ENCODE measurements at places on chromosomes 12 and 14.

GRCh38 chr12:105378911-105379310, 48.4 kb downstream of the C12orf75 start:
- DNase-seq = no peak

DNA sequence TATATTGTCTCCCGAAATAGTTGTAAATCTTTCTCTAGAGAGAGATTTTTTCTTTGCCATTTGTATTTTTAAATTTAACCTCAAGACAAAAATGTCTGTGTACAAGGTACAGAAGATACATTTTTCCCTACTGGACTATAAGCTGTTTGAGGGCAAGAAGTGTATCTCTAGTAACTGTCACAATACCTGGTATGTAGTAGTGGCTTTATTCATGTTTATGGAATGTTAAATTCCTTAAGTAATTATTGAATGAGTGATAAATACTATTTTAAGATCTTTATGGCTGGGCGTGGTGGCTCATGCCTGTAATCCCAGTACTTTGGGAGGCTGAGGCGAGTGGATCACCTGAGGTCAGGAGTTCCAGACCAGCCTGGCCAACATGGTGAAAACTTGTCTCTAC, 24.4 kb upstream of the CDK17 start:
- no peak for DNase-seq

DNA sequence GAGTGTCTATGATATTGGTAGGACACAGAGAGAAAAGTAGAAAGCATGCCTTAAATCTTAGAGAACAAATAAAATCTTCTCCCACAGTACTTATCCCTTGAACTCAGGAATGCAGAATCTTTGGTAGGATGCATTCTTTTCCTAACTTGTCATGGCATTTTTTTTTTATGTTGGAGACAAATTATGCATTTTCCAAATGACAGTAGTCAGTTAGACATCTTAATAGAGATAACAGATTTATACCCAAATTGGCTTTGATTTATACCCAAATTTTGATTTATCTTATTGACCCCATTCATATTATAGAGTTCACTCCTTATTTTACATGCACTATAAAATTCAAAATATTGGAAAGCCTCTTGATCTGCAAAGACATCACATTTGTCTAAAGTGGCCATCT, 132.9 kb downstream of the CNTN1 start:
- no peak for DNase-seq

GRCh38 chr12:96150442-96150841, 43.7 kb upstream of the ELK3 start:
- no peak for DNase-seq

- DNase-seq = no peak
Measured at GRCh38 chr12:112270673-112271072, 111.6 kb downstream of the HECTD4 start.

DNA sequence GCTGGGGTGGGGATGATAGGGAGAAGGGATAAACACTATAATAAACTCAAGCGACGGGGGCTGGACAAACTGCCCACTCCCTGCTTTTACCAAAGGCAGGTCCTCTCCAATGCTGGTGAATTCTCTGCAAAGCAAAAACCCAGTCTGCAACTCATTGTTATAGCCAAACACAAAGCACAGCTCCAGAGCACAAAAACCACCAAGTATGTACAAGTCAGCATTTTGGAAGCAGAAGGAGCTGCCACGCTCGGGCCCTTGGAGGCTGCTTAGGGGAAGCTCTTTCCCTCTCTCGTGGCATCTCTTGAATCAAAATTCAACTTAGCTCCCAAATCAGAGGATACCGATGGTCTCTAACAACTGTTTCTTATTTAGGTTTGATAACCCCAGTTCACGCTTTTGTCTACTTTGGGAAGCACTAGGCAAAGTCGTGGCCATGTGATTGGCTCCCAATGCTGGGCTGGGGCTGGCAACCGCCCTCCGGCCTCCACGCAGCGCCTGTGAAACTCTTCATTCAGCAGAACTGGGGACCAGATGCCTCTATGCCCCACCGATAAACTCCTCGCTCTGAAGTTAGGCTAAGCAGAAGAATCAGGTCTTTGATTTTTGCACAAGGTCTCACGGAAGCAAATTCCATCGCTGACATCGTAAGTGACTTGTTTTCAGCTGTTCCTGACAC, 158.5 kb upstream of the FOXN3 start:
- no peak for DNase-seq

DNA sequence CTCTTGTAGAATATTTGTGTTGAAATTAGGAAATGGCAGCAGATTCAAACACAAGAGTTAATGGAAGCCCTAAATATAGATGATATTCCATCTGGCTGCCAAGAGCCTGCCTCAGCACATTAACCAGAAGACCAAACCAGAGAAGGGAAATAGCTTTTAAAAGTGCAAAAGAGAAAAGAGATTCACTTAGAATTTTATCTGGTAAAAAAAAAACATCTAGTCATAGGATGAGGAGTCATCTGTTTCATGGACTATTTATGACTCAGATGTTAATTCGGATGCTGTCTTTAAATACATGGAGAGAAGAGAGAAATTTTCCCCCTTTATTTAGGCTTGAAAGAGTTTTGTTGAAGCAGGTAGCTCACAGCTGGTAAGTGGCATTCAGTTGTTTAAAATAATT, 201.6 kb upstream of the NUDT4 start:
- no peak for DNase-seq

DNA sequence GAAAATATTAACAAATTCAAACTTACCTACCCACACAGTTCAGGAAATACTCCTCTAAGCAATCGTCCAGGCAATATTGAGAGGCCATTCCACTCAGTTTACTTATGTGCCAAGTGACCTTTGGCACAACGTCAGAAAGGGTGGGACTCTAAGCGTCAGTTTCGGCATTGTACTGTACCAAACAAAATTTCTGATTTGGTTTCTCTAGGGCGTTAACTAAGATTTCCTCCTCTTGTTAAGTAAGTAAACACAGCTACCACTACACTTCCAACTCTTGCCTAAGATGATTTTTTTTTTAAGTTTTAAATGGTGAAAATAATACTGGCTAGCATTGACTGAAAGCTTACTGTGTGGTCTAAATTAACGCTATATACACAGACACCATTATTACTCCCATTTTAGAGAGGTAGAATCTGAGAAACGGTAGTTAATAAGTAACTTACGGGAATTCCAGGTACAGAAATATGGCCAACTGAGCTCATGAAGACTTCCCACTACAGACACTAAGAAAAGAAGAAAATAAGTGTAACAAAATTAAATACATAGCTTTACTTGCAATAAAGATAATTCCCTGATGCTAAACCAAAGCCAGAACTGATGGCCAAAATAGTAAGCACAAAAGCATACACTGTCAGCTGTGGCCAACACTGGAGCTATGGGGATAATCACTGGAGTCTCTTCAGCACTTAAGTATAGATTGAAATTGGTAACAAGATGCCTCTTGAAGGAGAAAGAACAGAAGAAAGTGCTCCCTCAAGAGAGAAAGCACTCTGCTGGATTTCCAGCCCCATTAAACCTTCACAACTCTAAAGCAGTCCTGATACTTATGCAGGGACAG, 76.1 kb downstream of the EPS8 start:
- DNase-seq = no peak

- no peak for DNase-seq
Measured at GRCh38 chr14:60206837-60207533, 41.8 kb upstream of the DHRS7 start.

DNA sequence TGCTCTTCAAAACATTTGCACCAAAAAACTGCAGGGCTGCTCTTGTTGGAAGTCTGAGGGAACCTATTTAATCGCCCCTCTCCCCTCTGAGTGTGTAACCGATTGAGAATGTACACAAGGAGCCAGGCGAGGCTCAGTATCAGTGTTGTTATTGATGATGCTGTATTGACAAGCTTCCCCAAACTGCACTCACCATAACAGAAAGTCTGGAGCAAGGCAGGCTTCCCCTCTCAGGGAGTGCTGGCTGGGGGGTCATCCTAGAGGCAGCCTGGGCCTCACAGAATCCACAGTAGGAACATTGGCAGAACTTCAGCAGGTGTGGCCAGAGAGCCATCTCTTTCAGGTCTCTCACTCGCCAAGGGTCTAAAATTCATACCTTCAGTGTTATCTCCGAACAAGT, 58.1 kb upstream of the TUNAR start:
- no peak for DNase-seq

DNA sequence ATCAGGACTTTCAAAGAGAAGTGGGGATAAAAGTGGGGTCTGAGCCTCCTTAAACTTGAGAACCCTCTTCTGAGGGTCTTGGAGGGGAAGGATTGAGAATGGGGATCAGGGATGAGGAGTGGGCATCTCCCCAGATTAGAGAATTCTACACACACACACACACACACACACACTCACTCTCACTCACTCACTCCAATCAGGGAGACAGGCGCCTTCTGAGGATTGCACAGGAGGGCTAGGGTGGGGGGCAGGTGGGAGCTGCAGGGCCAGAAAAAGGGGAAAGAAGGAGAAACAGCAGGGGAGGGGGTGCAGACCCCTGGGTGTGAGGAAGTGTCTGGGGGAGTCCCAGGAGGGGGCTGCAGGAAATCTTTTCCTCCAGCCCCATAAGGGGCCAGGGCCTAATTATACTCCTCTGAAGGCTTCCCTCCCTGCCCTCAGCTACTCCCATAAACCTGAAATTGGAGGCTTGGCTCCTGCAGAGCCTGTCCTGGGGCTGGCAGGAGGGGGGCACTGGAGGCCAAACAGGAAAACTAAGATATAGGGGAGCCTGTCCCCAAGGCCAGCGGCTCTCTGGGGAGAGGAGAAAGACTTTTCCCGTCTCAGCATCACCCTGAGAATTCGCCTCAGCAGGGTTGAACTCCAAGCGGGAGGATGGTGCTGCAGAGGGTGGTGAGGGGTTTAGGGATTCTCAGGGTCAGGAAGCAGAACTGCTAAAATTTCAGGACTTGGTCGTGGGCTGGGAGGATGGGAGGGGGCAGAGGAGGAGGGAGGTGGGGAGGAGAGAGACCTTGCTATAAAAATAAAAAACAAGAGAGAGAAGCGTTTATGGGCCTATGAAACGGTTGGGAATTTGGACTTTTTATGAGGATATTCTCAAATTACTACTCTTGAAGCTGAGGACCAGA, 1.6 kb downstream of the HOXC9 start:
- DNase-seq = no peak

- no peak for DNase-seq
Measured at GRCh38 chr14:58805605-58806409, 168.0 kb downstream of the DACT1 start.

DNA sequence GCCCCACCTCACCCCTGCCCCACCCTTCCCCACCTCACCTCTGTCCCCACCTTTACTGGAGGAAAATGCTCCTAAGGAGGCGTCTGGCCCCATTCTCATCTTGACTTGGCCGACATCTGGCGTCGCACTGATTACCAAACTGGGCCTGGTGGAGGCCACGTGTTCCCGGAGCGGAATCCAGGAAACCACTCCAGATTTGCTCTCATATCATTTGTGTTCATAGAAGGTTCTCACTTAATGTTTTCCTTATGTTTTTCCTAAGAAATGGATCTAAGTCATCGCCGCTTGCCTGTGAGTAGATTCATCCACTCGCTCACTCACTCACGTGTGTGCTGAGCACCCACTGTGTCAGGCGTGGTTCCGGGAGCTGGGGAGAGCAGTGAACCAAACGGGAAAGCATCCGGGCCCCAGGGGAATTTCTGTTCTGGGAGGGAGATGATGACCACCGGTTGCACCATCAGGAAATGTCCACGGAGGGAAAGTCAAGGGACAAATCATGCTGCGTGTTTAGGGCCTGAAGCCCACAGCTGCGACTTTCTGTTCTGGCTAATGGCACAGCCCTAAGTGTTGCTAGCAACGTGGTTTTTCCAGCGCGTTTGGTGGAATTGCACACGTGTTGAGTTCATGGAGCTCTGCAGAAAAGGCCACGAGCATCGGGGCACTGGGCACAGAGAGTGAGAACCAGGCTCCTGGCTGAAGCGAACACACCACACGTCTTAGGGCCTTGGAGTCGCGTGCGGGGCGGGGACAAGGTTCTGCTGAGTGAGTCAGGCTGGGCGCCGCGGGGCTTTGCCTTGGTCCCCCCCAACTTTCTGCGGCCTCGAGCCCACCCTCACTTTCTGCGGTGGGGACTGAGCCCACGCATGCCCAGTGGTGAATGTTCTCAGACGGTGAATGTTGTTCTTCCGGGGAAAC, 57.7 kb downstream of the ADGRD1 start:
- DNase-seq = no peak

DNA sequence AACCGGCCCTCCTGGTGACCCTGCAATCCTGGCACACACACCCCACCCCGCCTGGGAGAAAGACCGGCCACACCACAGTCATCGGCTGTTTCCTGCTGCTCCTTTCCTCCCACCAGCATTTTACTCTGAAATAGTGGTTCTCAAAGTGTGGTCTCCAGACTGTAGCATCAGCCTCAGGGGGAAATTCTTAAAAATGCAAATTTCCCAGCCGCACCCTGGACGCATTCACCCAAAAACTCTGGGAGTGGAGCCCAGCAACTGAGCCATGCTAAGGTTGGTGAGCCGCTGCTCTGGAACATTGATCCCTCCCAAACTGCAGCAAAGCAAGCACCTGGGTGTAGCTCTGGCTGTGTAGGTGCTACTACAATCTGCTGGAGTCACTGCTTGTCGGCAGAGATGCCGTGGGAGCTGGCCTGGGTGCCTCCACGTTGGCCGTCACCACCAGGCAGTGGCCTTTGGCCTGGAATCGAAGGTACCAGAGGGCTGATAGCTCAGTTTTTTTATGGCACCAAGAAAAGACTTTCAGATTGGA, 38.4 kb upstream of the BCL2L14 start:
- peak; percentile 32 for DNase-seq

- DNase-seq = no peak
Measured at GRCh38 chr14:73462048-73462715, 3.8 kb upstream of the NUMB start.

All from GM10248 (cell line).